ENCODE measurements at places on chromosomes 12 and 14.

- DNase-seq = peak; percentile 100
Observed at GRCh38 chr12:108854451-108855283, 2.7 kb downstream of the SSH1 start.

- DNase-seq = no peak
Observed at GRCh38 chr12:130339951-130340350, 2.3 kb downstream of the PIWIL1 start.

GRCh38 chr14:53190938-53191337, 37.8 kb upstream of the DDHD1 start:
- peak; percentile 38 for DNase-seq

DNA sequence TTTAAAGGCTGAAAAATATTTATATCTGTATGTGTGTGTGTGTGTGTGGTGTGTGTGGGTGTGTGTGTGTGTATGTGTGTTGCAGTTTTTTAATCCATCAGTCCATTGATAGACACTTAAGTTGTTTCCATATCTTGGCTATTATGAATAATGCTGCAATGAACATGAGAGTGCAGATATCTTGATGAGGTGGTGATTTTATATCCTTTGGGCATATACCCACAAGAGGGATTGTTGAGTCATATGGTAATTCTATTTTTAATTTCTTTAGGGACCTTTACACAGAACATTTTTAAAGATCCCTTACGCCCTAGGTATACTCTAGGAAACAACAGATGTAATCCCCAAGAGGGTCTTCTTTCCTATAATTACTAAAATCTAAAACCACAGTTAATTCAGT, 154.5 kb upstream of the CLEC14A start:
- no peak for DNase-seq

GRCh38 chr14:23399591-23399990, 8.5 kb downstream of the MYH6 start:
- DNase-seq = no peak

GRCh38 chr12:79987731-79988130, 52.8 kb upstream of the PPP1R12A start:
- DNase-seq = no peak

DNA sequence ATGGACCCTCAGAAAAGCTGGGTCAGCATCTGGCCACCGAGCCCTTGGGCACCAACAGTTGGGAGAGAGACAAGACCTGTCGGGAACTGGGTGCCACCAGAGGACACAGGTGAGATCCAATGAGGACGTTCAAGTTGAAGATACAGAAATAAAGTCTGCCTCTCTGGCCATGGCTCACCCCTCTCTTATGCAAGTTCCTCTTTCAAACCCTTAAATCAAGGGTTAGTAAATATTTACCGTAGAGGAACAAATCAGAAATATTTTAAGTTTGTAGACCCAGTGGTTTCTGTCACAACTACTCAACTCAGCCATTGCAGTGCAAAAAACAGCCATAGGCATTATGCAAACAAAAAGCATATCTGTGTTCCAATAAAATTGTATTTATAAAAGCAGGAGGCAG, 76.5 kb upstream of the HSPB8 start:
- DNase-seq = no peak

DNA sequence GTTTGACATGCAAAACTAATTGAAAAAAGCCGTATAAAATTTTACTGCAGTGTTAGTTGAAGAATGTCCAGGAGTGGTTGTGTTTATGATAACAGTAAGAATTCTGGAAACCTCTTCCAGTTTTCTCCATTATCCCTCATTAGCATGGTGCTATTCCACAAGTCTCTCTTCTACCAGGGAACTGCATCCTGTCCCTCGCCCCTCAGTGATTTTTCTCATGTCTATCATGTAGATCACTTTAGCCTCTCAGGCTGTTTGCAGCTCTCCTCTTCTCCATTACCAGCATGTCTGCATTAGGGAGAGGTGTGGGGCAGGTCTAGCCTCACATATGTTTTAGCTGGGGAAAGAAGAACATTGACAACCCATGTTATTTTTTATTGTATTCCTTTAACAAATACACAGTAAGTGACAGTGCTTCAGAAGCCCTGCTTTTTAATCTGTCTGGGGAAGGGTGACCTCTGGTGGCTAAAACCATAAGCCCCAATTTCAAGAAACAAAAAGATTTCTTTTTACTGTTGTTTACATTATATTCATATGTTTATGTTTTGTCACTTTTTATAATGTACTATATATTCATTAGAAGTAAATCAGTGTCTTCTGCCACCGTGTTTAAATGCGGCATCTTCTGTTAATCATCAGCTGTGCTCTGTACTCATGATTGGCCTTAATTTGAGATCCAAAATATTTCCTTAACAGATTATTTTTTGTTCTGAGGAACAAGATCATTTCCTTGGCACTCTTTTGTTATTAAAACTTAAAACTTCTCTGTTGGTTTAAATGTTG, 70.7 kb downstream of the RASSF8 start:
- DNase-seq = peak; percentile 71

DNA sequence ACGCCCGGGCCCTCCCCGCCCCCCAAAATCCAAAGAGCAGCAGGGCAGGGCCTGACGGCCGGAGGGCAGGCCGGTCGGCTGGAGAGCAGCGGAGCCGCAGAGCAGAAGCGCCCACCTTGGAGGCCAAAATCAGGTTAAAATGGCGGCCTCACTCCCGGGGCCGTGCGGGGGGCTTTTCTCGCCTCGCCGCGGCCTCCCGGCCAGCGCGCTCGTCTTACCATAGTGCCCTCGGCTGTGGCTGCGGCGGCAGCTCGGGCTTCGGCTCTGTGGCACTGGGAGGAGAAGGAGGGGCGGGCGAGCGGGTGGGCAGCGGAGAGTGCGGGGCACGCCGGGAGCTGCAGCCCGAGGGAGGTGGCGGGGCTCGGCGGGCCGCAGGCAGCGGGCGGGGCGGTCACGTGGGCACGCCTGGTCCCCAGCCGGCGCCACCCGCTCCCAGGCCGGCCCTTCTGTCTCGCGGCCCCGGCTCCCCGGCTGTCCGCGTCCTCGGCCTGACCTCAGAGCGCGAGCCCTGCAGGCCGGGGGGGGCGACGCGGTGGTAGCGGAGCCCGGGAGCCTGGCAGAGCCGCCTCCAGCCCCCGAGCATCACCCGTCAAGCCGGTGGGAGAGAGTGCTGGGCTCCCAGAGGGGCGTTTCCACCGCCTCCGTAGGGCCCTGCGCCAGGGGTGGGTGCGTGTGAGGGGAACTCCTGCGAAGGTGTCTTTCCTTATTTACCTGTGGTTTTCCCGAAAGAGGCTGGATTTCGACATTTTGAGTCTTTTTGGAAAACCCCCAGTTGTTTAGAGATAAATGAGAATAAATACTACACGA, at the start of gene CFL2:
TSS of gene CFL2 (minus strand) at position 274 of the 807 bp plus-strand sequence. CDS start at position 221, 53 bp downstream.
- peak; percentile 50 for DNase-seq

DNA sequence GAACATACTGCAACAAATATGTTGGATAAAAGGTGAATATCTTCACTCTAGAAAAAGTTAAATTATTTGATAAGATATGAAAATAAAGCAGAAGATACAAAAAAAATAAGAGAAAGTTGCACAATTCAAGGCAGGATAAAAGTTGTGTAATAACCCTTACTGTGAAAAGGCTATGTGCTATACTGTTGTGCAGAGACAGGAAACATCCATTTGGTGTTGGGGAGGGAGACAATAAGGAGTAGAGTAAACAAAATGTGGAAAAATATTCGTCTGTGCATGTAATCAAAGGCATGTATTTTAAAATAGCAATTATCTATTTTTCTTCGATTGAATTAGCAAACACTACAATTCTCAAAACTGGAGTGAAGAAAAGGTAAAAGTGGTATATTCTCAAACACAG, 34.8 kb downstream of the PTHLH start:
- peak; percentile 22 for DNase-seq

DNA sequence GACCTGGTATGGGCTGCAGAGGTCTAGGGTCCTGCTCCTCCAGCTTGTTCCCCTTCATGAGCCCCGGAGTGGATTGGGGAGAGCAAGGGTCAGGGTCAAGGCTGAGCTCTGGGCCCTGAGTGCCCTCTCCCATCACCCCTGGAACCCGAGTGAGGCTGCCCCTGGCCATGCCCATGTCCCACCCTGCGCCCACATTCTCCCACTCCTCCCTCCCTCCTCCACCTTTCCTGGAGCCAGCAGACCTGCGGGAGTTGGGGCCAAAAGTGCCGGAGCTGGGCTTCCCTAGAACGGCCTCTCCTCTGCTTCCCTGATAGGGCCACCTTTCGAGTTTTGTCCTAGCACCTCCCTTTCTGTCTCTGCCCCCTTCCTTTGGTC, 590 bp downstream of the SCNN1A start:
- no peak for DNase-seq

- peak; percentile 20 for DNase-seq
Observed at GRCh38 chr12:124477107-124477915, 90.1 kb downstream of the NCOR2 start.

- no peak for DNase-seq
Observed at GRCh38 chr12:2035431-2036055, 17.2 kb upstream of the CACNA1C start.

- peak; percentile 68 for DNase-seq
Observed at GRCh38 chr12:6285532-6286306, 24.8 kb upstream of the PLEKHG6 start.

DNA sequence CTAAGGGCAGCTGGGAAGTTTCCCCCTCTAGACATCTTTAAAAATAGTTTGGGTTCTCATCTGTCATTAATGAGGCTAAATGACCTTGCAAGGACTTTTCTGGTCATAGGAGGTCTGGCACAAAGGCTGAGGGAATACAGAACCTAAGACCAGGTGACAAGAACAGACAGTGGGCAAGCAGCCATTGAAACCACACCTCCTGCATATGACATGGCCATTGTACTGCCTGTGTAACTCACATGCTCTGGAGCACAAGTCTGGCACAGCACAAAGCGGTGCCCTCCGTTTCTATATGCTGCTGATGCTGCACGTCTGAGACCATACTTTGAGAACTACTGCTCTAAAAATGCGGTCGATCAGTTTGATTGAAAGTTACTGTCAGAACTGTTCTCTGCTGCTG, 143.3 kb downstream of the APAF1 start:
- no peak for DNase-seq

DNA sequence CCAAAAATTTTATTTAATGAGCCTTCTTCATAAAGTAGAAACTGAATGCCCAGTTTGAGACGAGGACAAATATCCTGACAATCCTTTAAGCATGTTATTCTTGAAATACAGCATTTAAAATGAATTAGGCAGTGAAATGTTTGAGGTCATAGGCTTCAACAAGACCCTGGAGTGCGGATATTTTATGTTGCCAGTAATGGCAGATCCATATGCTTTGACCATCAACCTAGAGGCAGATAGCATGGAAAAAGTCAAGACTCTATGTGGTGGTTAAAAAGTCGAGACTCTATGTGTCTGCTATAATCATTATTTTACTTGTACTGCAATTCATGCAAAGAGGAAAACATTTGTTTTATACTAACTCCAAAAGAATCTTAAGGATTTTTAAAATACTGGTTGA, 2.0 kb upstream of the MAP4K5 start:
- DNase-seq = no peak
